Kidney epithelial cell (primary cell): ENCODE measurements at places on chromosomes 7 and 10. TPM values are rescaled to one million over a fixed set of nuclear protein-coding genes. Genes with fewer than 3 reads are reported as not detected.

The GPER1 gene
- total RNA-seq: 0.08 and 0.55 TPM in 2 replicates

The PROSER2 gene
- 47.6 and 58.8 TPM in 2 replicates for total RNA-seq

The OIT3 gene
- total RNA-seq: not detected in 2 replicates

The STOX1 gene
- total RNA-seq: 0.21 and 0.71 TPM in 2 replicates

The FANK1 gene
- 5.3 and 7.5 TPM in 2 replicates for total RNA-seq

DNA sequence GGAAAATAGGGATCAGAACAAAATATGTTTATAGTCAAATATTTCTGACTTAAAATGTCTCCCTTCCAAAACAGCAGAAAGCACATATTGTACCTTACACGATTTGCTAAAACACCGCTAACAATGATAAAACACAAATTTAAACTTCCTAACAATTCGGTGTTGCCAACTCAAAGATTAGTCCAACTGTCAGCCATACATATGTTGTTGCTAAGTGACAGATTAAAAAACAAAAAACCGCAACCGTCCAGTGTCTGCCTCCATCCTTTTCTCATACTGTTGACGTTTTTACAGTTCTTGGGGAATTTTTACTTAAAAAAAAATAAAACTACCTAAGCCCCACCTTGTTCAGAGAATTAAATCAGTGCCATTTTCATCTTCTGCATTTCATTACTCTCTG lies 118.0 kb downstream of the RAB11FIP2 start:
- no peak for DNase-seq

DNA sequence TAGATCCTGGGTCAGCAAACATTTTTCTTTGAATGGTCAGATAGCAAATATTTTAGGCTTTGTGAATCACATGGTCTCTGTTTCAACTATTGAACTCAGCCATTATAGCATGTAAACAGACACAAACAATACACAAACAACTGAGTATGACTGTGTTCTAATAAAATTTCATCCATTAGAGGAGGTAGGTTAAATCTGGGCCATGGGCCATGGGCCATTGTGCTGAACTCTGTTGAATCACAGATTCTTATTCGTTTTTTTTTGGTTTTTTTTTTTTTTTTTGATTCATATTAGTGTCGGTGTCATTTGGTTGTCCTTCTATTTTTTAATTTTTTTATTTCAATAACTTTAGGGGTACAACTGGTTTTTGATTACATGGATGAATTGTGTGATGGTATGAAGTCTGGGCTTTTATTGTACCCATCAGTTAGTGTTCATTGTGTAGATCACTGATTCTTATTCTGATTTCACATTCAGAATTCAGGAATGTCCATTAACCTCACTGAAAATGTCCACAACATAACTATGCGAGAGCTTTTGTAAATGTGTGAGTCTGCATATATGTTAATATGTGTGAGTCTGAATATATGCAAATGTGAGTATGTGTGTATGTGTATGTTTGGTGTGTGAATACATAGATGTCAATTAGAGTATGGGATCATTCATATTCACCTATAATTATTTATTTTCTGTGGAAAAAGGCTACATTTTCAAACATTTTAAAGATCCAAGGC lies 443.7 kb upstream of the GRM3 start:
- no peak for DNase-seq

- no peak for DNase-seq
Observed at GRCh38 chr7:68238204-68238805, 1241.7 kb downstream of the TYW1 start.

GRCh38 chr7:95772298-95772770 lies at the start of gene DYNC1I1:
Gene DYNC1I1 (plus strand): TSS chr7:95772554. CDS start chr7:95804730, 32,176 bp downstream.
- DNase-seq: peak; percentile 7

- no peak for DNase-seq
Observed at GRCh38 chr10:110803830-110804338, 67.8 kb upstream of the PDCD4 start.

DNA sequence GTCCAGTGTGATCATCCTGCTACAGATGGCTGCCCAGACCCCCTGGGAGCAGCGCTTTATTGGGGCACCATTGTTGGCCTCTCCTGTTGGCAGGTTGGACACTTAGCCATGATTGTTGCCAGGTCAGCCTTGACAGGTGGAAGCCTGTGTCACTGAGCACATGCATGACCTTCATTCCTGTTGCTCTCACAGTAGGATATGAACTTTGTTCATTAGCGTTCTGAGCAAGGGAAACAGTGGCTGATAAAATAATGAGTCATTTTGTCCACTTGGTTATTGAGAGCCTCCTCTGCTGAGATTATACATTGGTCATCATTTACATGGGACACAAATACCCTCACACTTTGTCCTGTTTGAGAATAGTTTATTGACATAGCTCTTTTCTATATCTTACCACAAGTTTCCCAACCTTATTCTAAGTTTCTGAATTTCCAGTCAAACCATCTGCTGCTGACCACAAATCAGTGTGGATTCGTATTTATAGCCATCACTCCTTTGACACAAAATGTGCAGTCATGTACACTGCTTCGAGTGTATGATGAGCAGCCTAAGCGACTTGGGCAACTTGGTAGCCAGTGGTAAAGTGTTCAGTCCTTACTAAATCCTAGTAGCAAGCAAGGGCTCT lies 102.6 kb downstream of the TPST1 start:
- no peak for DNase-seq

DNA sequence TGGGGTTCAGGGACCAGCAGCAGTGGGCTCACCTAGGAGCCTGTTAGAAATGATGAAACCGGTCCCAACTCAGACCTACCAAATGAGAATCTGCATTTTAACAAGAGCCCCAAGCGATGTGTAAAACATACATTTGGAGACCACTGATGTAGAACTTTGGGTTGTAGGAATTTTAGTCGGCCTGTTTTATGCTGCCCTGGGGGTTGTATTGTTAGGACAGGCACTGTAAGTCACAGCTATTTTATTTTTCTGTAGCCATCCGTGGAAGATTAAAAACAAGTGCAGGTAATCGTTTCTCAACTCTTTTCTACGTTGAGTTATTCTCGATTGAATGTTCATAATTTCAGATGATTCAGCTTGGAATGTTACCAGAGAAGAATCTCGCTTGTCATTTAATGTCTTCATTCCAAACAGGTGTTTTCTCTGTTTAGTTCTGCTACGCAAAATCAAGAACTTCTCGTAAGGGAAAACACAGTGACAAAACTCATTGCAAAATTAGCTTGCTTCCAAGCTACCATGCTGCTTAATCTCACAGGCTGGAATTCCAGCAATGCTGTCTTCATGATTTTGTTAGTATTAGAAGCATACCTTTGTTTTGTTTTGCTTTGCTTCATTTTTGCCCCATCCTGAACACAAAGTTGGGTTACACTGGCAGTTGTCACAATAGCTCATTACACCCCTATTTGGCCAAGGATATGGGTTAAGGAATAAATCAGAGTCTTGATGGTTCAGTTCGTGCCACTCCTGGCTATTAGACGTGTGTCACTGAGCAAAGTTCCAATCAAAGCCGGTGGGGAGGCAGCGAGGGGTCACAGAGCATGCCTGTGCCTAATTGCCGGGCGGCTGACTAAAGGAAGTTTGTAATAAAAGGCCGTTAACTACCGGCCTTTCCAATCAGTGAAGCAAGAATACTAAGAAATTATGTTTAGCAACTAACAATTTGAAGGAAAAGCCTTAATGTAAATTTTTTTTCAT lies 676.9 kb downstream of the GATA3 start:
- DNase-seq: no peak

DNA sequence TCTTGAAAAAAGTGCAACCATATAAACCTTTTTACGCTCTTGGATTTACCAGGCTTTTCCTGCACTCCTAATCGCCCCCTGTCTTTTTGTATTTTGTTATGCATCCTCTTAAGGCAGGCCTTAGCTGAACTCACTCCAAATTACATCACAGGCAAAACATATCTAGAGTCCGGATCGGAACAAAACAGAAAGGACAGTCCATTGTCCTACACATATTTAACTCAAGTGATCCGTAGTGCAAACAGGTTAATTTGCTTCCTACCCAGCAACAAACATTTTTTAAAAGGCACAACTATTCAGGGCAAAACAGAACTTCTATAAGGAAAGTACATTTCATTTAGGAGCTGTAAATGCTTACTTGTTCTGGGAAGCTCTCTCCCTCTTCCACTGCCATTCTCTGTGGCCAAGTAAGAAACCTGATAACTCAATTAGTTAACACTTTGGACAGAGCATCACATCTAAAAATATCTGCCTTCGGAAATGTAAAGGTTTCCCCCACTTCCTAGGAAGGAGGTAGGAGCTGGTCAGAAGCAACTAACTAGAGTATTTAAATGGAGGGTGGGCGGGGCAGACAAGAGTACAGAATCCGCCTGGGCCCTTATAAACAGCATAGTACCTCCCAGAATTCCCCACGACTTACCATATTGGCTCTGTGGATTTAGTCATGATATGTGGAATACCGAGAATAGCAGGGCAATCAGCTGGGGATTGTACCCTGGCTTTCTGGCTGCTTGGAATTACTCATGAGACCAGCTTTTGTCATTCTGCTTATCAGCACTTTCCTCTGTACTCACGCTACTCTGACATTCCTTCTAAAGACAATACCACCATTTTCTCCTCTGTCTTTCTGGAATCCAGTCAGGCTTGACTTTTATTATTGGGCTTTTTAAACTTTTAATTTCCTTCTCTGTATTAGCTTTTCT lies 89.5 kb downstream of the ANK3 start:
- DNase-seq: peak; percentile 19

GRCh38 chr7:3193379-3194120 lies 107.5 kb upstream of the SDK1 start:
- no peak for DNase-seq

- no peak for DNase-seq
Observed at GRCh38 chr7:22361795-22362194, 4.8 kb upstream of the RAPGEF5 start.

DNA sequence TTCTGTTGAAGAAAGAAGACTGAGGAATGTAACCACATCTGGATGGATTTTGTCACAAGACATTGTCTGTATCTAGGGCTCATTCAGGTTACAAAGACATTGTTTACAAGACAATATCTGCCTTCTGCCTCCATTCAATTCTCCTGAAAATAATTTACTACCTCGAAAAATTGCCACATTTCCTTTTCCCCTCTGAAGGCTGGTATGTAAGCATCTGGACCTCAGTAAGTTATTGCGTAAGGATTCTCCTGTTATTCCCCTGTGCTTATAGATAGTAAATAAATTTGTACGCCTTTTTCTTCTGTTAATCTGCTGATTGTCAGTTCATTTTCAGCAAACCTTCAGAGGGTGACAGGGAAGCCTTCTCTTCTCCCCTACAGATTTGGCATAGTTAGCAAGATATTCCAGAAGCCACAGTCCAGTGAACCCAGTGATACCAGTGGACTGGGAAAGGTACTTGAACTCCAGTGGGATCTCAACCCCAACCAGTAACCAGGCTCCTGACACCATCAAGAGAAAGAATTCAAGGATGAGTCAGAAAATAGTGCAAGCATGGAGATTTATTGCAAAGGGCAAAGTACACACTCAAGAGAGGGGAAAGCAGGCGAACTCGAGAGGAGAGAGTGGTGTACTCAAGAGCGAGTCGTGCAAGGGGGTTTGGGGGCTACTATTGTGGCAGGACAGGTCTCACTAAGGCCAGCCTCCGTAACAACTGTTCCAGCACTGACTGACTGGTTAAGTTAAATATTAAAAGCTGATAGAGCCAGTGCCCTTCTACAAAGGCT lies 706.9 kb upstream of the GHITM start:
- peak; percentile 5 for DNase-seq

- no peak for DNase-seq
Observed at GRCh38 chr10:118908557-118909256, 120.8 kb upstream of the NANOS1 start.

- no peak for DNase-seq
Observed at GRCh38 chr7:130963339-130963738, 229.3 kb upstream of the KLF14 start.

GRCh38 chr10:122052701-122053100 lies 63.7 kb downstream of the TACC2 start:
- no peak for DNase-seq

DNA sequence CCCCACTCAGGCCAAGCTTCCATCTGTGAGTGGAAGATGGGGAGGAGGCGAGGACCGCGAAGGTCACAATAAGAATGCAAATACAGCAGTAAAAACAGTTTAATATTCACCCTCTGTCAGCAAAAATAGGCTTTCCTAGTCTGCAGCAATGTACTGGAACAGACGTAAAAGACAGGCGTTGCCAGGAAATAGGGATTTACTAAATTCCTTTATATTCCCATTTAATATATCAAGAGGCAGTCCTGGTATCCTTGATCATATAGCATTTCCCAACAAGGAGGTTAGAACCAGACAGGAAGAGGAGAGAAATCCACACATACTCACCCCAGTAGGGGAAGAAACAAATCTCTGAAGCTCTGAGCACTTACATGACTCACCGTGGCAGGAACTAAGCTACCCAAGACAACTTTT lies 1054.9 kb upstream of the C7orf33 start:
- DNase-seq: no peak

- DNase-seq: peak; percentile 56
Observed at GRCh38 chr10:62794306-62794705, 10.2 kb upstream of the ADO start.

GRCh38 chr10:49759787-49760551 lies 2.2 kb downstream of the OGDHL start:
- no peak for DNase-seq

DNA sequence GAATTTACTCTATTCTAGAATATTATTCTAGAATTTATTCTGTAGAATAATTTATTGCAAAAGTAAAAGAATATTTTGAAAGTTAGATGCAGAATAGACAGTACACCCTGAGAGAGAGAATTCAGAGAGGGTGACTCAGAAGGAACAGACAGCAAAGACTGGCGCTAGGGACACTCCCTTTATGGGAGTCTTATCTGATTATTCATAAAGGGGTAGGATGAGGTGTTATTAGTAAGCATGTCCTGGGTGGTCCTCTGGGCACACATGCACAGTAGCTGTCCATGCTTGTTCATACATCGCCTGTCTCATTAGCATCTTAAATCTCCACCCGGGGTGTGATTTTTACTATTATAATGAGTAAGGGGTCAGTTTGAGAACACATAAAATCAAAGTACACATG lies 100.1 kb downstream of the XPNPEP1 start:
- no peak for DNase-seq

DNA sequence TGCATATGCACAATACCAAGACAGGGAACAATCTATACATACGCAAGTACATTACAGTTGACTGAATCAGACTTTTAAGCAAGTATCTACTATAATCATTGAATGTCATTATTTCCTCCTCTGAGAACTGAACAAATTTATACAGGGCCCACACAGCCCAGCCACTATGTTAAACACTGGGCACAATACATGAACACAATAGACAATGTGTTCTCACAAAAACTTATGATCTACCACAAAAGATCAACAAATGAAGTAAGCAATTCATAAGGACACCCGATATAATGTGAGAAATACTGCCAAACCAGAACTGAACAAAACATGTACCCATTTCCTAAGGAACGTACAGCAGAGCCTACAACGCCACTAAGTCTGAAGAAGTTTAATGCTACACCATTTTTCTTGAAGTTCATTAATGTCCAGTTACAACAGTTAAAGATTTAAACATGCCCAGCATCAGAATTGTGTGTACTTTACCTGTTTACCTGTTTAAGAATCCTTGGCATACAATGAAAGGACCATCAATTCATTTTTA lies 31.5 kb downstream of the SHTN1 start:
- no peak for DNase-seq
